ENCODE measurements at places on chromosomes 3 and 15. TPM values are rescaled to one million over a fixed set of nuclear protein-coding genes. Genes with fewer than 3 reads are reported as not detected.

The DGKG gene
- 0.18 TPM for total RNA-seq

The ZNF774 gene
- total RNA-seq: 6.2 TPM

The KLHL40 gene
- not detected for total RNA-seq

The STXBP5L gene
- total RNA-seq: 3.0 TPM

The CADPS gene
- total RNA-seq: 8.5 TPM

The ARNT2 gene
- total RNA-seq: 57.1 TPM

The EPHB1 gene
- 12.5 TPM for total RNA-seq

The KNG1 gene
- total RNA-seq: not detected

The MYLK gene
- total RNA-seq: 20.1 TPM

The GXYLT2 gene
- total RNA-seq: 0.82 TPM

The GOLGA8R gene
- total RNA-seq: 0.82 TPM

The TMIE gene
- not detected for total RNA-seq

The UROC1 gene
- total RNA-seq: not detected

The CD86 gene
- not detected for total RNA-seq

- H3K27me3 ChIP-seq: no peaks in the 10 kb centered on the region
- DNase-seq: no peak
- no peak overlapping the region for H3K27ac ChIP-seq
- H3K4me3 ChIP-seq: no peak overlapping the region
Observed at GRCh38 chr15:57026016-57026592, 107.7 kb downstream of the TCF12 start.

DNA sequence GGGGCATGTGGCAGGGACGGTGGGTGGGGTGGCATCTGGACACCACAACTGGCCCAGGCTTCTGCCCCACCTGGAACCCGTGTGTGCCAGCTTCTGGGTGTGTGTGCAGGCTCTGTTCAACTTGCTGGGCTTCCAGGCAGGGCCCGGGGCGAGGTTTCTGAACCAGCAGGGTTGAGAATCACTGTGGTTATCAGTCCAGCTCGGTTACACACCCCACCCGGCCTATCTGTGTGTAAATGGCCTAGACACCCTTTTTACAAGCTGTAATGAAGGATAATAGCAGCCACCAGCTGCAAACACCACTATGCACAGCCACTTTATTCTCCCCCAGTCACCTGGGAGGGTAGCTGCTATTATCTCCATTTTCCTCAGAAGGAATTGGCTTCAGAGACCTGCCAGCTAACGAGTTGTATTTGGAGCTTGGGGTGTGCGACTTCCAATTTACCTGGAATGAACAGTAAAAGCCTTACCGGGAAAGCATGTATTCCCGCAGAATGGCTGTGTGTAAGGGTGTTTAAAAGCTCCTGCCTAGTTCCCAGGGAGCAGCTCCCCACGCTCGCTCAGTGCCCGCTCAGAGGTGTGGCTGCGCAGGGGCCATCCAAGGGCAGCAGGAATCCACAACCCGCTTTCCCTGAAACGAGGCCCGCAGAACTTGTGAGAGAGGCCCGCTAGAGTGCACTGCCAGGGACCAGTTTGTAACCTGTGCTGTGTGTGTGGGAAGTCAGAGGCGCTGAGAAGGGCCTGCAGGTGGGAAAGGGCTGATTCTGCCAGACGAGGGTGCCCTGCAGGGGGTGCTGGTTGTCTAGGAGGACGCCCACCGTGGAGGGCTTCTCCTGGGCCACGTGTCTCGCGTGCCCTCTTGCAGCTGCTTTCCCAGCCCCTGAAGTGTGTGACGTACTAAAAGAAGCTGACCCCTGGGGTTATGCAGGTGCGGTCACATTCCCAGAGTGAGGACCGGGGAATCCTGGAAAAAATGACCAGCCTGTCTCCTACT, 83.5 kb downstream of the C3orf70 start:
- H3K36me3 ChIP-seq: no peaks in the 10 kb centered on the region
- H3K4me3 ChIP-seq: no peak overlapping the region
- peak overlapping the region; percentile 6 for H3K27ac ChIP-seq
- DNase-seq: peak; percentile 40
- no peaks in the 10 kb centered on the region for H3K27me3 ChIP-seq

GRCh38 chr3:132570016-132570415, 27.1 kb upstream of the ACKR4 start:
- no peaks in the 10 kb centered on the region for H3K4me1 ChIP-seq
- no peak overlapping the region for H3K27ac ChIP-seq
- no peak for DNase-seq
- no peak overlapping the region for H3K4me3 ChIP-seq
- H3K27me3 ChIP-seq: no peaks in the 10 kb centered on the region

DNA sequence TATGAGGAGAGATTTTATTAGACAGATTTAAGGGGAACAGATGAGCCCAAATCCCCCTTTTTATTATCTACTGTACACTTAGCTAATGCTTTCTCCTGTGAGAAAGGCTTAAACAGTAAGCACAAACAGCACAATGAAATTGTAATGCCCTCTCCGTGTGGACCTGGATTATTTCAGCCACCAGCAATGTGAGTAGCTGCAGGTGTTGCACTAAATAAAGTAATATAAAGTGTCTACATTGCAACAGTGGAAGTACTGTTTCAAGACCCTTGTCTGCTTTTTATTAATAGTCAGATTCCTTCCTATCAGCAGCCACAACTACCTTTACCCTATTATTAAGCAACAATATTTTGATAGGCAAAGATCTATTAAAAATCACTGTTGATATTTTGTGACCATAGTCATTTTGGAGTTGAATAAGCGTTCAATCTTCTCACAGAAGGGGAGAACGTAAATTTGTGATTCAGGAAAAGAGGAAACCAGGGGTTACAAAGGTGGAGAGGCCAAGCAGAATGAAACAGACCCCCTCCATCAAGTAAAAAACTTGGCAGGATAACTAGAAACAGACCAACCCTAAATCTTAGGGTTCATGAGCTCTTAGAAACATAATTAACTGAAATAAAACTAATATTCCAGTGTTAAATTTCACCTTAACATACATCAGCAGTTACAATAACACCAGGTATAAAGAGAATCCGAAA, 422.6 kb downstream of the MECOM start:
- no peak for DNase-seq
- peaks cover 47% of the 10 kb centered on the region for H3K4me1 ChIP-seq
- peaks cover 3% of the 10 kb centered on the region for H3K27me3 ChIP-seq
- no peak overlapping the region for H3K4me3 ChIP-seq
- no peak overlapping the region for H3K27ac ChIP-seq
- no peaks in the 10 kb centered on the region for H3K36me3 ChIP-seq

- no peaks in the 10 kb centered on the region for H3K36me3 ChIP-seq
- no peak overlapping the region for H3K4me3 ChIP-seq
- DNase-seq: no peak
- H3K27ac ChIP-seq: no peak overlapping the region
Observed at GRCh38 chr3:23608650-23609049, 197.1 kb upstream of the UBE2E1 start.

- no peak overlapping the region for H3K27ac ChIP-seq
- peaks cover 2% of the 10 kb centered on the region for H3K36me3 ChIP-seq
Observed at GRCh38 chr3:52135332-52135731, 18.9 kb downstream of the POC1A start.

- peak; percentile 44 for DNase-seq
- peaks cover 29% of the 10 kb centered on the region for H3K27me3 ChIP-seq
- peak overlapping the region; percentile 83 for H3K4me3 ChIP-seq
- peaks cover 21% of the 10 kb centered on the region for H3K36me3 ChIP-seq
Observed at GRCh38 chr15:64856429-64857145, 14.9 kb downstream of the PLEKHO2 start.

DNA sequence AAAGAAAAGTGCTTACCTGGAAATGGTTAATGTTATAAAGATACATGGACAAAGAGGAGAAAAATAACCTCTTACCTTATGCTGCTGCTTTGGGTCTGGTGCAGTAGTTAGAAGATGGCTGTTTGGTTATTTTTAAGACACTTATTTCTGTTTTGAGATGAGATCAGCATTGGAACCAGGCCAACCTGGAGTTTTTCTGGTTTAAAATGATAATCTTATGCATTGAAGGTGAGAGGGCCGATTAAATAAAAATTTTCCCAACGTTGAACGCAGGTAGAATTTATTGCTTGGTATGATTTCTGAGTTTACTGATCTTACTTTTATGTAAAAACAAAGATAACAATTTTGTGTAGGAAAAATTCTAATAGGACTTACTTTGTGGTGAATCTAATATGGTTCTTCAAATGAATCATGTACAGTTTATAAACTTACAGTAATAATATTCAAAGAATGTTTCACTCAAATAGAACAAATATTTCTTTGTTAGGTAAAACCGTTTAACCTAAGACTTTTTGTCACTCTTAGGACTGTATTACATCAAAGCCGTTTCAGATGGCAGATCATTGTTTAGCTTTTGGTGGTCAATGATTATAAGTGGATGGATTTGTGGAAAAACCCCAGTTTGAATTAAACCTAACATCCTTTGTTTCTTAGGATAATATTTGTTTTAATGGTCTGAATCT, 14.9 kb downstream of the UBE2E2 start:
- DNase-seq: no peak
- no peaks in the 10 kb centered on the region for H3K4me1 ChIP-seq
- no peak overlapping the region for H3K4me3 ChIP-seq
- H3K36me3 ChIP-seq: peaks cover 5% of the 10 kb centered on the region

DNA sequence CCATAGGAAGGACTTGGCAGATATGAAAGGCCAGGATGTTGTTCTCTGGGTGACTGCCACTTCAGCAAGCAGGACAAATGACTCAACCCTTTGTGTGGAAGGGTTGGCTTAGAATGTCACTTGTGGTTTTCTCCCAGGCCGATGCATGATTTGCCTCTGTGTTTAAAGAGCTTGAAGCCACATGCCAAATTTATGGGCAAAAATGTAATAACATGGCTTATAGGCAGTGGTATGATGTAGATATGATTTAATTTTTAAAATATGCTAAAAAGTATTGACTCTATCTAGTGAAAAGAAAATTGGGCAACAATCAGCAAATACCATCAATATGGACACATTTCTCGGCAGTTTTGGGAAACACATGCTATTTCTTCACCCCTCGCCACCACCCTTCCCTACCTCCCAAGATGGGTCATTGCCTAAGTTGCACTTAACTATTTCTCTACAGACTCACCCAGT, 114.6 kb downstream of the CYP19A1 start:
- no peaks in the 10 kb centered on the region for H3K36me3 ChIP-seq
- DNase-seq: no peak
- H3K27me3 ChIP-seq: no peaks in the 10 kb centered on the region
- peaks cover 9% of the 10 kb centered on the region for H3K4me1 ChIP-seq
- no peak overlapping the region for H3K4me3 ChIP-seq

DNA sequence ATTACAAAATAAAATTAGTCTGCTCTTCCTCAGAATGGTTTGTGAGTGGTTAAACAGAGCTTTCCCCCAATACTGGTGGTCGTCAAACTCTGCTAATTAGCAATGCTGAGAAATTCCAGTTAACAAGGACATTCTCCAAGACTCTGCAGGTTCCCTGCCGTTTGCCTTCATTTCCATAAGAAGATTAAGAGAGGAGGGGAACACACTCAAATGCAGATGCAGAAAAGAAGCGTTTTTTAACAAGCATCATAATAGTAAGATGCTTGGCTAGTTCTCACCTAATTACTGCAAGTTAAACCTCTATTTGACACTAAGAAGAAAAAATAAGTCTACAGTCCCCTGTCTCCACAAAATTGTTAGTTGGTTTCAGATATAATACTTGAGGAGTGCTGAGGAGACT, 3.7 kb upstream of the SOX2 start:
- peaks cover 45% of the 10 kb centered on the region for H3K4me1 ChIP-seq
- peak overlapping the region; percentile 60 for H3K4me3 ChIP-seq
- H3K36me3 ChIP-seq: peaks cover 10% of the 10 kb centered on the region
- no peak for DNase-seq
- no peak overlapping the region for H3K27ac ChIP-seq

DNA sequence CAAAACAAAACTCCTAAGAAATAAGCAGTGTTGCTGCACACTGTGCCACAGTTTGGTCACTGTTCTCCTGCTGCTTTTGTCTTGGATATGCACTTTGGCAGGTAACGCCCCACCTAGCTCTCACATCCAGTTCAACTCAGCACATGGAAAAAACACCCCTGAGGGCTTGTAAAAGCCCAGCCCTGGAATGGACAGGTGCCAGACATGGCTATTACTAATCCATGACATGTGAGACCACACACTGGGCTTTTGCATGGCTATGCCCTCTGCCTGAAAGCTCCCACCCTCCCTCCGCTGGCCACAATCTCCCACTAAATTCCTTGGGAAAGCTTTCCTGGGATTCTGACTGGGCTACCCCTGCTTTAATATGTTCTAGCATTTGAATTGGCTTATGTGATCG, 24.7 kb upstream of the ZBED2 start:
- DNase-seq: no peak
- H3K36me3 ChIP-seq: no peaks in the 10 kb centered on the region
- H3K27ac ChIP-seq: no peak overlapping the region
- no peaks in the 10 kb centered on the region for H3K27me3 ChIP-seq
- no peak overlapping the region for H3K4me3 ChIP-seq
- no peaks in the 10 kb centered on the region for H3K4me1 ChIP-seq

DNA sequence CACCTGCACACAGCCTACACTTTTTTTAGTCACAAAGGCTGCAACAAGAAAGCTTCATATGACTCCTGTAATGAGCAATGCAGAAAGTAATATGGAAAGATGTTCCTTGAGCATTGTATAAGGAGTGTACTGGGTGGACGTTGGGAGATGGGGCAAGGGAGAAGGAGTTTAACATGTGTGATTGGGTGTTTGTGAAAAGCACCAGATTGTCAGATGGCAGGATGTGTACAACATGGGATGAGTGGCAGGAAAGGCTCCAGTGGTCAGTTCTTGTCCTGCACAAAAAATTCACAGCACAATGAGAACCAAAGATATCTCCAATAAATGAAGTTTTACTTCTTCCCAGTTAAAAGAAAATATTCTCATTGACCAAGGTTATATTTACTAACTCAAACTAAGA, 255.1 kb downstream of the EPHA3 start:
- no peaks in the 10 kb centered on the region for H3K4me1 ChIP-seq
- H3K27ac ChIP-seq: no peak overlapping the region
- no peaks in the 10 kb centered on the region for H3K36me3 ChIP-seq
- no peak overlapping the region for H3K4me3 ChIP-seq
- no peaks in the 10 kb centered on the region for H3K27me3 ChIP-seq

GRCh38 chr3:153484842-153485241, 322.8 kb downstream of the RAP2B start:
- no peaks in the 10 kb centered on the region for H3K27me3 ChIP-seq
- H3K4me3 ChIP-seq: no peak overlapping the region
- DNase-seq: no peak
- H3K36me3 ChIP-seq: no peaks in the 10 kb centered on the region

- no peaks in the 10 kb centered on the region for H3K27me3 ChIP-seq
- H3K4me1 ChIP-seq: peaks cover 42% of the 10 kb centered on the region
- no peak overlapping the region for H3K4me3 ChIP-seq
- no peak for DNase-seq
Observed at GRCh38 chr3:159884661-159885402, 103.8 kb upstream of the IL12A start.

DNA sequence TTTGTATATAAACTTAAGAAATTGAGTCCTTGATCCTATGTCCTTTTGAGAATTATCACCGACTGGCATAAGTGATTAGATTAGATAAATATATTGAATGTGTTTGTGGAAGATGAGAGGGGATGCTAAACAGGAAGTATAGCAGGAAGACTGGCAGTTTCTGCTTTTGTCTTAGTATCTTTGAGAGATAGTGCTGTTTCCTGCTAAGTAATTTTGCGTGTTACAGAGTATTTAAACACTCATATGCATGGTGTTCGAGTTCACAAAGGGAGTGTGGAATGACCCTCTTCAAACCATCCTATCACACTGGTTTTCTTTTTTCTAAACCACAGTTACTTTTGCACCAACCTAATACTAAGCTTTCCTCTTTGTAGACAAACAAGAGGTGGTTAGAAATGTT, 106.0 kb downstream of the KLHL25 start:
- peaks cover 26% of the 10 kb centered on the region for H3K4me1 ChIP-seq
- no peak overlapping the region for H3K4me3 ChIP-seq
- DNase-seq: no peak
- peaks cover 3% of the 10 kb centered on the region for H3K36me3 ChIP-seq
- H3K27me3 ChIP-seq: no peaks in the 10 kb centered on the region

Measured in neural crest cell (in vitro differentiated cells).